Amygdala (tissue), 56 donors: ENCODE measurements at places on chromosomes 12 and 14.

DNA sequence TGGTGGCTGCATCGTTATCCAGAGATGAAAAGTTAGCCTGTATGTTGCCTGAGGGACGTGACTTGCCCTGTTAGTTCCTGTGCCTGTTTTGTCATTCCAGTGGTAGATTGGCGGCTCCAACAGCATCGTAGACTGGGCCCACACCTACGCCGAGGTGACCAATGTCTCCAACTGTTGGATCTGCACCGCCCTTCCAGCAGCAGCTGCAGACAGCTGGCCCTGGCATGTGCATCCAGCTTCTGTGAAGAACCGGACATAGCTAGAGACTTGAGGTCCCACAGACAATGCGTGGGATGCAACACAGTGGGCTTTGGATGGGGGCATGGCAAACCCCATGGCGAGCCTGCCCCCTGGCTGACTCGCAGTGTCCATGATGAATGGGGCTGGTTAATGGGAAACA is 93.0 kb upstream of the TMPO start:
- no peak for DNase-seq

- no peak for DNase-seq
Observed at GRCh38 chr12:125387206-125387605, 322.0 kb downstream of the AACS start.

DNA sequence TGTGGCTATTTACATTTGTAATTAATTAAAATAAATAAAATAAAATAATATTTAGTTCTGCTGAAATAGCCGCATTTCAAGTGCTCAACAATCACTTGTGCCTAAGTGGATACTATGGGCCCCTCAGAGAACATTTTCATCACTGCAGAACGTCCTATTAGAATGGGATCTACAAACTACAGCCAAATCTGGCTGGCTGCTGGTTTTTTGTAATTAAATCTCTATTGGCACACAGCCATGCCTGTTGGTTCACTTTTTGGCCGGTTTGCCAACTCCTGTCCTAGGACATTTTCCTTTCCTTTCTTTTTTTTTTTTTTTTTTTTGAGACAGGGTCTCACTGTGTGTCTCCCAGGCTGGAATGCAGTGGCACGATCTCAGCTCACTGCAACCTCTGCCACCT is 9.8 kb downstream of the CCDC63 start:
- DNase-seq: no peak

DNA sequence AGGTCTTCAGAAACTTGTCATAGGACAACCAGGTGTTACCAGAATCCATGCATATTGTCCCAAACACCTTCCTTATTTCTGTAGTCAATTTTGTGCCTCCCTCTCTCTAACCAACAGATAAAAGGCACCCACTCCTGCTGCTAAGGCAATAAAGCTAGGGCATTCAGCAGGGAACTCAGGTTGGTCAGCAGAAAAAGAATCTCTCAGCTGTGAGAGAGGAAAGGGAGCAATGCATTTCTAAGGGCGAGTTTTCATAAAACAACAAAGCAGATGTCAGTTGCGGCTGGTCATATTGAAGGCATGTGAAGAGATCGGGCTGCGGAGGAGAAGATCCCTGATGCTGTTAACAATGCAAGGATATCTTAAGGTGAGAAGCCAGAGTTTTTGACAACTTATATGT is 7.4 kb upstream of the POU6F1 start:
- no peak for DNase-seq

- no peak for DNase-seq
Observed at GRCh38 chr14:85599939-85600338, 70.0 kb downstream of the FLRT2 start.

GRCh38 chr12:93883436-93884154 is 206.4 kb downstream of the CRADD start:
- DNase-seq: no peak

GRCh38 chr12:8887285-8887715 is 27.0 kb upstream of the PHC1 start:
- DNase-seq: no peak
